ENCODE measurements at places on chromosomes 12 and 14.

- no peak for DNase-seq
These were observed 630.8 kb downstream of the RERGL start for GRCh38 chr12:17459214-17459613.

GRCh38 chr12:62438098-62438692 lies 28.4 kb upstream of the MON2 start:
- no peak for DNase-seq

- DNase-seq = no peak
These were observed 68.9 kb upstream of the DYRK2 start for GRCh38 chr12:67579662-67580003.

GRCh38 chr14:23056956-23057756 lies at the start of gene CDH24:
Gene CDH24 (minus strand): TSS chr14:23057520. CDS start chr14:23055733, 1,787 bp downstream.
- DNase-seq = no peak

GRCh38 chr14:68854421-68854820 lies 61.6 kb upstream of the ZFP36L1 start:
- no peak for DNase-seq

DNA sequence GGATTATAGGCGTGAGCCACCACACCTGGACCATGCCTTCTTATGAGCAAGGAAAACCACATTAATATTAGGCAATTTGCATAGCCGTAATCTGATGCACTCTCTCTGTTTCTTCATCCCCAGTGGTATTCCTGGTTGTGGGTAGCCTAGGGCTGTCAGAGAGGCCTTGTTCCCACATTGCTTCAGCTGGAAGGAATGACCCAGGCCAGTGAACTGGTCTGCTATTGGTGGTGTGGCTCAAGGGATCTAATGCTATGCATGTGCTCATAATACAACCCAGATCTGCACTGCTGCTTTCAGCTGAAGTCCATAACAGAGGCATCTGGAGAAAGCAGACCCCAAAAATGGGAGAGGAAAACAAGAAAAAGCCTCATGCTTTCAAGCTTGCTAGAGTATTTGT lies 33.1 kb upstream of the G2E3 start:
- DNase-seq = no peak

Measured in NCI-H1105 (cell line).